ENCODE measurements at places on chromosomes 1 and 21.

- DNase-seq, result no peak
These were observed 1.8 kb downstream of the VASH2 start for GRCh38 chr1:212951947-212952640.

DNA sequence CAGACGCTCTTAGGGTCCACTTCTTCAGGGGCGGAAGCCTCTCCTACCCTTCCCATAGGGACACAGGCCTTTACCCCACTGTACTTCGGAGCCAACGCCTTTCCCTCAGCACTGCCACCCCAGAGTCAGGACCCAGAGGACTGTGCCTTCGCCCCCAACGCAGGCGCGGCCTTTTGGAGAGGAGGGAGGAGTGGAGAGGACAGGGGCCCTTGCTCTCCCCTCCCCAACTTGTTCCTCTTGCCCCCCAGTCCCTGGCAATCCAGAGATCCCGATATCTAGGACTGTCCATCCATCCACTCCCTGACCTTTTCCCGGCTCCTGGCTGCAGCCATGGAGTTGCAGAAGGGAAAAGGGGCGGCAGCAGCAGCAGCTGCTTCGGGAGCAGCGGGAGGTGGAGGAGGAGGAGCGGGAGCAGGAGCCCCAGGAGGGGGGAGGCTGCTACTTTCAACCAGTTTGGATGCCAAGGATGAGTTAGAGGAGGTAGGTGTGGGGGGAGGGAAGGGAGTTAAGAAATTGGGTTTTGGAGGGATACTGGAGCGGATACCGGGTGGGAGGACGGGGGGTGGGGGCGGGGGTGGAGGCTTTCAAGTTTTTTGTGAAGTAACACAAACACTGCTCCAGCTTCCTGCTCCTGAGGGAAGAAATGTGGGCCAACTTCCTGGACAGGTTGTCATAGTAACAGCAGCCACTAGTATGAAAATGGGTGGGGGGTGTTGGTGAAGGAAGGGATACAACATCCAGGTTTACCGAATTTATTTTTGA is 636 bp downstream of the INTS3 start:
- DNase-seq, result peak; percentile 36

DNA sequence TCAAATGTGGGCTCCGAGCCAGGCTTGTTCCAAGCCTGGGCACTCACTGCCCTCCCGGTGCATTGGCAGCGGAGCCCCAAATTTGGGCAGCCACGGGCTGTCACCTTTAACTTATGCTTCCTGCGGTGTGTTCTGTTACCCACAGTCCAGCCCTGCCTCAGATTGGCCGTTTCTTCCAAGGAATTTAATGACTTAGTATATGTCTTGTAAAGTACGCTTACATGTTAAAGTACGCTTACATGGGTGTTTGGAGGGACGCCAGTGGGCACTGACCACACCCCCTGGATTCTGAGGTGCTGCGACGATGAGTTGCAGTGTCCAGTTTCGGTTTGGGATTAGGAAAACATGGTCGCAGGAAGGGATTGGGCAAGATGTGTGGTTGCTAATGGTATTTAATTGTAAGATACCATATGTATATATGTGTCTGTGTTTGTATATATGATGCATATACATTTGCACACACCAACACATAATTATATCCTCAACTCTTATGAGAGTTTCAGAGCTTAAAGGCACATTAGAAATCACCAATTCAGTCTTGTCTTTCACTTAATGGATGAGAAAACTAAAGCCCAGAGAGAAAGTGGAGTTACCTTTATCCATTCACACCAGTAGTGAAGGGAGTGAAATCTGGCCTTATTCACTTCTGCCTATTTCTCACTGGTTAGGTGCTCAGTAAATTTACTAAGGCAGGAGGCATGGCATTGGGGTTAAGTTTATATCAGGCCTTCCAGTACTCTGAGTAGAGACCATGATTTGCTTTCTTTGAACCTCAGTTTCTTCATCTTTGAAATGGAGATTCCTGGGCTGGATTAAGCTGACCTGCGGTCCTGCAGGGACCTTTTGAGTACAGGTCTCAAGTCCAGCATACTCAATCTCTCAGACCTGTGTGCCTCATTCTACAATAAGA is 1.0 kb downstream of the SMYD2 start:
- DNase-seq, result no peak

- no peak for DNase-seq
These were observed 42.1 kb upstream of the A3GALT2 start for GRCh38 chr1:33363021-33363420.

All from stimulated activated CD4-positive, alpha-beta T cell treated with anti-CD3 and anti-CD28 coated beads, Interleukin-4, amount 100 ng/mL, for 24 hours (primary cell).